Activated naive CD8-positive, alpha-beta T cell treated with anti-CD3 and anti-CD28 coated beads for 36 hours (primary cell): ENCODE measurements at places on chromosomes 7 and 10.
A peak's percentile ranks its signal among the peaks of the same experiment; 100 is the strongest.

GRCh38 chr7:77329466-77330168, 86.5 kb downstream of the GSAP start:
- no peaks in the 10 kb centered on the region for H3K27me3 ChIP-seq
- no peaks in the 10 kb centered on the region for H3K36me3 ChIP-seq
- no peak for DNase-seq
- peaks cover 57% of the 10 kb centered on the region for H3K4me1 ChIP-seq

DNA sequence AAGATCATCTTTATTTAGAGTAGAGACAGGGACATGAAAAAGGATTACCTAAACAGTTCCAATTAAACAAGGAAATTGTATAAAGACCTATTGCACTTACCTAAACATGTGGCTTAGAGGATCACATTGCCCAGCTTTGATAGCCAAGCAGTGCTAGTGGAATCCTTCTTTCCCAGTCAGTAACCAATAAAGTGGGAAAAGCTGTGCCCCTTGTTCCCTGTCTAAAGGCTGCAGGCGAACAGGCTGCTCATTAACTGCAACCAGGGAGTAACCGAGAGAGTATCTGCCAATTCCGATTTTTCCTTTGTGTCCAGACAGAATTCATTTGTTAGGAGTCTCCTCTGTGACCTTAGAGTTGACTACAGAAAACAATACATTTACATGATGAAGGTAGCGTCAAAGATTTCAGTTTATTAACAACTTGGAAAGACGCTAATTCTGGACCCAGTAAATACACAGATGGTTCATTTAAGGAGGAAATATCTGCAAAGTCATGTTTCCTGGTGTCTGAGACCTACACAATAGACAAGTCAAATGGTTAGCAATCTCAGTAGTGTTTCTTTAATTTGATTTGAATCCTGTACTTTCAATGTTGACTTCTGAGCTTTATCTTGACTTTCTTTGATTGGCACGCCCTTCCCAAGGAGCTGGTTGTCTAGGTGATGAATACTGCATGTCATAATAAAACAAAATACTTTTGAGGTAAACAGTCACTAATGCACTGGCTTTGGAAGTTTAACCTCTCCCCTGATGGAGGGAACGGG, 57.3 kb upstream of the MET start:
- DNase-seq, result no peak
- H3K27me3 ChIP-seq, result peaks cover 28% of the 10 kb centered on the region
- H3K27ac ChIP-seq, result no peak overlapping the region
- no peak overlapping the region for H3K4me3 ChIP-seq

GRCh38 chr10:61329854-61330253, 123.3 kb downstream of the TMEM26 start:
- H3K36me3 ChIP-seq, result no peaks in the 10 kb centered on the region
- no peaks in the 10 kb centered on the region for H3K4me1 ChIP-seq
- peaks cover 9% of the 10 kb centered on the region for H3K27me3 ChIP-seq
- H3K4me3 ChIP-seq, result no peak overlapping the region
- no peak overlapping the region for H3K27ac ChIP-seq

DNA sequence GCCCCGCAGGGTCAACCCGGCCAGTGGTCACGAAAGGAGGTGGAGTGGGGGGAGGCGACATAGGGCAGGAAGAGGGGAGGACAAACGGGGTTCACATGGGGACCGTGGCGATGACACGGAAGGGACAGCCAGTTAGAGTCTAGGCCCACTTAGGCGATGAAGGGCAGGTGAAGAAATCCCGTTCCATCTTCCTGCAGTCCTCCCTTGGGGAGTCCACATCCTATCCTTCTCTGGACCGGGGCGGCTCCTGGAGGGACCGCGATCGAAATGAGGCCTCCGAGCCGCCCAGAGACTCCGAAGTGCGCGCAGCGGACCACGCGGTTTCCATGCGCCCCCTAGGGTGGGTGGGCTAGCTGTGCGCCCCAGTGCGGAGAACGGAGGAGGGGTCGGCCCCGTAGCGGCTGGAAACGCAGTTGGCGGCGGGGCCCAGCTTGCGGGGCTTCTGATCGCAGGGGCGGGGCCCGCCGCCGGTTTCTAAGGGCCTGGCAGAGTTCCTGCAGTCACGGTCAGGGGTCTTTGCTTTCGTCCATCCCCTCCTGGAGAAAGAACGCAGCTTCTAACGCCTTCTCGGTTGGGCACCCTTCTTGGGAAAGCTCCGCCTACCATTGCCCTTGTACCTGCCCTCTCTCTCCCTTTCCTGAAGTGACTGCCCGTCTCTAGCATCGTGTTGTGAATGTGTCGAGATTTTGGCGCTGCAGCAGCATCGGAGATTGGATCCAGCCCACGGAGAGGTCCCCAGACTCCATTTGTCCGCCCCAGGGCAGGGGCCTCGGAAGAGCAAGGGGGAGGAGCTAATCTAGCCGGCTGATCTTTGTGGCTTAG, 17.9 kb upstream of the TMEM225B start:
- H3K4me1 ChIP-seq, result peaks cover 13% of the 10 kb centered on the region
- peak overlapping the region; percentile 85 for H3K27ac ChIP-seq
- no peaks in the 10 kb centered on the region for H3K27me3 ChIP-seq

- no peak for DNase-seq
- peaks cover 4% of the 10 kb centered on the region for H3K4me1 ChIP-seq
- peaks cover 5% of the 10 kb centered on the region for H3K27me3 ChIP-seq
- H3K4me3 ChIP-seq, result no peak overlapping the region
These were observed 33.2 kb upstream of the CALU start for GRCh38 chr7:128705891-128706333.

DNA sequence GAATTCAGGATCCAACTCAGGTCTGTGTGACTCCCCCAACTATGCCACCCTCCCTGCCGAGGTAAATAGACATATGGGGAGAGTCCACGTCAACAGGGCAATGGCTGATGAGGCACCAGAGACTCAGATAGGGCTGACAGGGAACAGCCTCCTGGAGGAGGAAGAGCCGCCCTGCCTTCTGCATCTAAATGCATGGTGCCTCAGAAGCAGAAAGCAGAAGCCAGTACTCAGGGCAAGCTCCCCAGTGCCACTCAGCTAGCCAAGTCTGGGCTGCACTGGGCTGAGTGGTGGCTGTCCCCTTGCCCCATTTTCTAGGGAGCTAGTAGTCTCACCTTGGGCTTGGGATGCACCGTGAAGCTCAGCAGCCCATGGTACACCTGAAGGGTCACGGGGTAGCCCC, 11.0 kb downstream of the RRP12 start:
- no peak overlapping the region for H3K4me3 ChIP-seq
- H3K36me3 ChIP-seq, result peaks cover 24% of the 10 kb centered on the region
- no peak overlapping the region for H3K27ac ChIP-seq
- DNase-seq, result no peak
- peaks cover 6% of the 10 kb centered on the region for H3K4me1 ChIP-seq

- no peak overlapping the region for H3K27ac ChIP-seq
- no peak for DNase-seq
- H3K4me1 ChIP-seq, result peaks cover 2% of the 10 kb centered on the region
- peaks cover 1% of the 10 kb centered on the region for H3K36me3 ChIP-seq
- peak overlapping the region; percentile 38 for H3K4me3 ChIP-seq
These were observed 54.3 kb upstream of the TNRC18 start for GRCh38 chr7:5477723-5478531.

DNA sequence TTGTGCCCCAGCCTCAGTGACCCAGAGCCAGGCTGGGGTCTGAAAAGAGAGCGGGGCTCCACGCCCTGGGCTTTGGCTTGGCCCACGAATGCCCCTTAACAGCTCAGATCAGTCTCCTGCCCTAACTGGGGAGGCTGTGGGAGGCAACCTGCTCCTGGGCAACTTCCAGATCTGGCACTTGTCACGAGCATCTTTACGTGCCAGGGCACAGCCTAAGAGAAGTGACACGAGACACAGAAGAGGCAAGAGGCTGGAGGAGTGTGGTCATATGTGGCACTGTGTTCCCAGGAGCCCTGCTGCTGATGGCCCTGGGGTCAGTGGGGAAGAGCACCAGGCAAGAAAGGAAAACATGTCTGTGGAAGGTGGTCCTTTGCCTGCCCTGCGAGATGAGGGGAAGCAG, 97.8 kb upstream of the BTBD16 start:
- no peak for DNase-seq
- no peaks in the 10 kb centered on the region for H3K4me1 ChIP-seq
- peaks cover 27% of the 10 kb centered on the region for H3K27me3 ChIP-seq
- no peak overlapping the region for H3K4me3 ChIP-seq
- H3K36me3 ChIP-seq, result no peaks in the 10 kb centered on the region
- H3K27ac ChIP-seq, result no peak overlapping the region
